ENCODE measurements at places on chromosomes 13 and 19. TPM values are rescaled to one million over a fixed set of nuclear protein-coding genes. Genes with fewer than 3 reads are reported as not detected.

RNF225 gene
- total RNA-seq, result 0.39 TPM

DNA sequence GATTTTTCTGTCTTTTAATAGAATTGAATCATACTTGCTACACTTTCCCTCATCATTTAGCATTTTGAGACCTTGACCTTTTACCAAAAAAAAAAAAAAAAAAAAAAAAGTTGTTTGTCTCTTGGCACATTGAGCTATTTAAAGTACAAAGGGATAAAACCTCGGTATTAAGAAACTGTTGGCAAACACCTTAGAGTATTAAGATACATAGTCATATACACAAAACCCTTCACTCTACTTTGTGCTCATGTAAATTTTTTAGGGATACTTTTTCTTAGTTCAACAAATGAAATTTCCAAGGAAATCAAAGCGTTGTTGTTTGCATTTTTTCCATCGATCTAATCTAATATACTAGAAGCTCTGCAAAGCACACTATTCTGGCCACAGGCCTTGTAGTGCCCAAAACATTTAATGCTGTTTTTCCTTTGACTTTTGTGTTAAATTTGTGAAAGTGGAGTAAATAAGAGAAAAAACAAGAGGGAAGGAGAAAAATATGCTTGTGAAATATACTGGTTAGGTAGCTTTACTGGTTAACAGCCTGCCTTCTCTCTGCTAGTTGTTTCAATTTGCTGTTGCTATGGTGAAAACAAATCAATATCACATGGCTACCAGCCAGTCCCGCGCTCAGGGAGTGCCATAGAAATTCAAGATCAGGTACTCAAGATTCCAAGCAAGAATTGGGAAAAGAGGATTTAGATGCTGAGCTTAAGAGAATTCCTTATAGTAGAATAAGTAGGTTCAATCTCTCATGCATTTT lies 2.6 kb downstream of the MBNL2 start:
- H3K27ac ChIP-seq, result peak overlapping the region; percentile 97
- peak overlapping the region; percentile 83 for H3K4me3 ChIP-seq
- peaks cover 4% of the 10 kb centered on the region for H3K36me3 ChIP-seq
- H3K27me3 ChIP-seq, result no peaks in the 10 kb centered on the region
- peak; percentile 60 for DNase-seq

UTP14C gene
- 11.6 TPM for total RNA-seq

- no peaks in the 10 kb centered on the region for H3K4me1 ChIP-seq
- no peak for DNase-seq
- H3K36me3 ChIP-seq, result no peaks in the 10 kb centered on the region
- peaks cover 2% of the 10 kb centered on the region for H3K27me3 ChIP-seq
- H3K4me3 ChIP-seq, result no peak overlapping the region
These were observed 868.0 kb downstream of the SLITRK6 start for GRCh38 chr13:84931264-84931663.

USHBP1 gene
- not detected for total RNA-seq

- H3K36me3 ChIP-seq, result no peaks in the 10 kb centered on the region
- H3K4me1 ChIP-seq, result no peaks in the 10 kb centered on the region
- DNase-seq, result no peak
- no peaks in the 10 kb centered on the region for H3K27me3 ChIP-seq
- H3K4me3 ChIP-seq, result no peak overlapping the region
These were observed 309.2 kb downstream of the FGF9 start for GRCh38 chr13:21980049-21980448.

DNA sequence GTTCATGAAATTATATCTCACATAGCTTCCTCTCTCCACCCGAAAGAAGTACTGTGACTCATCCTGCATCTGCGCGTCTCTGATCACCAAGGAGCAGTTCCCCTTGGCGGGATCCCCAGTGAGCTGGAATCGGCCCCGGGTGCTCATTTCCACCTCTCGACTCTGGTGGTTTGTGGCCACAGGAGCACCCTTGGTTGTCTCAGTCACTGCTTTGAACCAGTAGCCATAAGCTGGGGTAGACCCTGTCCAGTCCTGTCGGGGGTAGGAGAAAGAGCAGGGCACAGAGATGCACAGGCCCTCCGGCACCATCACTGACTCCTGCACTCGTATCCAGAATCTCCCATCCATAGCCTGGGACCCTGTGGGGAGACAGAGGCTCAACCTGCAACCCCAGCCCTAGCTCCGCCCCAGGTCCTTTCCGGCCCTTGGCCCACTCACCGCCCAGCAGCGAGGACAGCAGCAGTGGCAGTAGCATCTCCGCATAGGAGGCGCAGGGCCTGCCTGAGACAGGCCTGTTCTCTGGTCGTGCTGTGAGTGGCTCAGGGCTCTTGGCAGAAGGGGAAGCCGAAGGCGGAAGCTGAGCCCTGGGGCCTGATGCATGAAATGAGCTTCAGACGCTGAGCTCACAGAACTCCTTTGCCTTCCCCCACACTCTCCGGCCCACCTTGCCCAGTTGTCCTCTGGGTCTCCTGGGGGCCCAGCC lies at the start of gene SIGLEC10:
Gene SIGLEC10, minus strand, starts transcription at position 536 of the 703 bp plus-strand sequence. Its CDS starts 61 bp downstream, at position 475.
- H3K4me1 ChIP-seq, result peaks cover 5% of the 10 kb centered on the region
- H3K27me3 ChIP-seq, result peaks cover 13% of the 10 kb centered on the region
- no peaks in the 10 kb centered on the region for H3K36me3 ChIP-seq
- H3K27ac ChIP-seq, result peak within 1 kb of the TSS; percentile 74
- no peak for DNase-seq

GRCh38 chr19:32350471-32350865 lies 5.1 kb downstream of the ZNF507 start:
- no peak overlapping the region for H3K27ac ChIP-seq
- peaks cover 76% of the 10 kb centered on the region for H3K36me3 ChIP-seq
- H3K4me3 ChIP-seq, result no peak overlapping the region
- no peaks in the 10 kb centered on the region for H3K27me3 ChIP-seq
- peaks cover 31% of the 10 kb centered on the region for H3K4me1 ChIP-seq
- DNase-seq, result no peak

GRCh38 chr13:19769854-19770253 lies 12.9 kb downstream of the PSPC1 start:
- no peak overlapping the region for H3K4me3 ChIP-seq
- peaks cover 66% of the 10 kb centered on the region for H3K4me1 ChIP-seq
- DNase-seq, result no peak
- H3K27me3 ChIP-seq, result no peaks in the 10 kb centered on the region

DNA sequence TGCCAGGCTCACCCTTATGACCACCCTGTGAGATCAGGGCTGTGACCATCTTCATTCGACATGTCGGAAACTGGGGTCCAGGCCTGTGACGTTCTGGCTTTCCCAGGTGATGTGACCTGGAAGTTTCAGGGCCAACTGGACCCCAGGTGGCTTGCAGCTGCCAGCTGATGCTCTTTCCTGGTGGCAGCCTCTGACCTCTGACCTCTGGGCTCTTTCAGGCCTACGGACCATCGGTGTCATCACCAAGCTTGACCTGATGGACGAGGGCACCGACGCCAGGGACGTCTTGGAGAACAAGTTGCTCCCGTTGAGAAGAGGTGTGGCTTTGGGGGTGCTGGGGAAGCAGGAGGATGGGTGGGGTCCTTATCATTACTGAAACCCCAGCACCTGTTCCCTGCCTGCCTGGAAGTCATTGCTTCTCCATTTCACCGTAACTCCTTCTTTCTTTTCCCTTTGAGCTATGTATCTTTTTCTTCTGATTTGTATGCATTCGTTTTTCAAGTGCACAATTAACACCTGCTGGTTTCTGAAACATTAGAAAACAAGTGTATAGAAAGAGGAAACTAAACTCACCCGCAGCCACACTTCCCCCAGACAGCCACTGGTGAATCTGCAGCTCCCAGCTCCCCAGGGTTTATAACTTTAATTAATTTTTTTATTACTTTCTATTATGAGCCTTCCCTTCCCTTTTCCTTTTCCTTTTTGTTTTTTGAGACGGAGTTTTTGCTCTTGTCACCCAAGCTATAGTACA lies 58.9 kb downstream of the TMED1 start:
- H3K4me1 ChIP-seq, result peaks cover 47% of the 10 kb centered on the region
- peaks cover 87% of the 10 kb centered on the region for H3K36me3 ChIP-seq
- peak overlapping the region; percentile 70 for H3K27ac ChIP-seq

RUBCNL gene
- total RNA-seq, result 10.6 TPM

GRCh38 chr19:52248241-52248640 lies 21.1 kb upstream of the ZNF766 start:
- H3K36me3 ChIP-seq, result no peaks in the 10 kb centered on the region
- peak; percentile 37 for DNase-seq
- no peak overlapping the region for H3K27ac ChIP-seq
- no peak overlapping the region for H3K4me3 ChIP-seq
- no peaks in the 10 kb centered on the region for H3K4me1 ChIP-seq
- H3K27me3 ChIP-seq, result no peaks in the 10 kb centered on the region

GRCh38 chr13:72754111-72754510 lies 26.4 kb downstream of the BORA start:
- peaks cover 16% of the 10 kb centered on the region for H3K4me1 ChIP-seq
- peaks cover 23% of the 10 kb centered on the region for H3K36me3 ChIP-seq
- H3K27me3 ChIP-seq, result no peaks in the 10 kb centered on the region
- DNase-seq, result no peak

ZNF723 gene
- total RNA-seq, result not detected

FLT1 gene
- 1.3 TPM for total RNA-seq

ZNF491 gene
- 5.0 TPM for total RNA-seq

GRCh38 chr19:32687681-32688080 lies 3.9 kb upstream of the NUDT19 start:
- H3K27ac ChIP-seq, result no peak overlapping the region
- peaks cover 4% of the 10 kb centered on the region for H3K4me1 ChIP-seq
- no peaks in the 10 kb centered on the region for H3K27me3 ChIP-seq
- no peaks in the 10 kb centered on the region for H3K36me3 ChIP-seq

ALOX5AP gene
- total RNA-seq, result 16.3 TPM

TUBB4A gene
- 7.6 TPM for total RNA-seq

CEACAM3 gene
- total RNA-seq, result not detected

DNA sequence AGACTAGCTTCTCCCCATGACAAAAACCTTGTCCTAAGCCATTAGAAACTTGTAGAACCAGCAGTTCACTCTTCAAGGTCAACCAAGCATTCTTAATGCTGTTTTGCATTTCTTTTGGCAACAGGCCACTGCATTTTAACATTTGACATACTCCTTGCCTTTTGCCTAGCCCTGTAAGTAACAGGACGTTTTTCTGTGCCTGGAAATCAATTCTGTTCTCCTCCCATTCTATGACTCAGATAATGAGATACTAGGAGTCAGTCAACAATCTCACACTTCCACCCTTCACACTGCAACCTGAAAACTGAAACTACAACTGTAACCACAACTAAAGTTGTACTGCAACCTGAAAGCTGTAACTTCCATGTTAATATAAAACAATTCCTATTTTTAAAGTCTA lies 268.7 kb downstream of the MZT1 start:
- H3K27me3 ChIP-seq, result no peaks in the 10 kb centered on the region
- no peak overlapping the region for H3K4me3 ChIP-seq
- no peak for DNase-seq
- H3K4me1 ChIP-seq, result no peaks in the 10 kb centered on the region
- no peaks in the 10 kb centered on the region for H3K36me3 ChIP-seq
- H3K27ac ChIP-seq, result no peak overlapping the region

RGCC gene
- 122 TPM for total RNA-seq

DNA sequence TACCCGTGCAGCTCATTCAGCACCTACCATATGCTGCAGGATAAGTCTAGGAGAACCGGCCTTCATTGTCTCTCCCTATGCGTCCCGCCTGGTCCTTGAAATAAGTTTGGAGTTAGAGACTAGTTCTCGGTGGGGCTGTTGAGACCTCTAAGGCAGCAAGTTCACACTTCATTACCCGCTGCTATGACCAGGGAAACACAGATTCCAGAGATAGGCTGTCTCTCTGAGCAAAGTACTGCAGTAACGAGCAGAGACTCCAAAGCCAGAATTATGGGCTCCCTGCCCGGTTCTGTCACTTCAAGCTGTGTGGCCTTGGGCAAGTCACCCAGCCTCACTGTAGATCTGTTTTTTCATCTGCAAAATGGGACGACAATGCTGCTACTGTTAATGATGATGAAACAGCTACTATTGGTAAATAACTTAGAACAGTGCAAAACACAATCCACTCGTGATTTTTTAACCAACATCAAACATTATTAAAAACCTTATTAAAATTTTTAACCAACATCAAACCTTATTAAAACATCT lies 184.1 kb downstream of the USP12 start:
- DNase-seq, result no peak
- peaks cover 13% of the 10 kb centered on the region for H3K27me3 ChIP-seq

GRCh38 chr13:74226791-74227475 lies 92.7 kb upstream of the KLF12 start:
- no peak overlapping the region for H3K4me3 ChIP-seq
- no peaks in the 10 kb centered on the region for H3K36me3 ChIP-seq
- H3K4me1 ChIP-seq, result peaks cover 11% of the 10 kb centered on the region
- DNase-seq, result no peak
- no peak overlapping the region for H3K27ac ChIP-seq
- H3K27me3 ChIP-seq, result no peaks in the 10 kb centered on the region

DNA sequence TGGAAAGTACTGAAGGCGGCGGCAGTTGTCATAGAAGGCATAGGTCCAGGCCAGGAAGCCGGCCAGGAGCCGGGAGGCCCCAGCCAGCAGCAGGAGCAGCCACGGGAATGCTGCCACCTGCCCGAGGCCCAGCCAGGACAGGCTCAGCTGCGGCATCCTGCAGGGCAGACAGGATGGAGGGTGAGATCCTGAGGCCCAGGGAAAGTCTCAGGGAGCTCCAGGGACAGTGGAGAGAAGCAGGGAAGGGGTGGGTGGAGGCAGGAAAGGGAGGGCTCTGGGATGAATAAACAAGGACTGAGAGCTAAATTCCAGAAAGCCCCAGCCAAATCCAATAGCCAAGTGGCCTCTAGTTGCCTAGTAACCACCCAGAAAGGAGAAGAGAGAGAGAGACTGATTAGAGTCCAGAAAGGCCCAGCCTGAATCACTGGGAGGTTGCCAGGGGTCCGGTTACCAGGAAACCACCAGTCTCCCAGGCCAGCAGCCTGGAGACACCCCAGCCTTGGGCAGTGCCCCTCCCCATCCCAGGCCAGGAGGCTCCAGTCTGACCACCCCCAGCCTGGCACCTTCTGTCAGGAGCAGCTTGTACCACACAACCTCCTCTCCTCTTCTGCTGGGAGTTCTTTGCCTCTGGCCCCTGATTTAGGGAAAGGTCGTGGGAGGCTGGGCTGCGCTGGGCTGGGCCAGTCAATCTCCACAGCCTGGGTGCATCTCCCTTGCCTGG lies 7.5 kb upstream of the OR10H5 start:
- H3K36me3 ChIP-seq, result no peaks in the 10 kb centered on the region
- peaks cover 9% of the 10 kb centered on the region for H3K27me3 ChIP-seq

CD37 gene
- total RNA-seq, result 337 TPM

DNA sequence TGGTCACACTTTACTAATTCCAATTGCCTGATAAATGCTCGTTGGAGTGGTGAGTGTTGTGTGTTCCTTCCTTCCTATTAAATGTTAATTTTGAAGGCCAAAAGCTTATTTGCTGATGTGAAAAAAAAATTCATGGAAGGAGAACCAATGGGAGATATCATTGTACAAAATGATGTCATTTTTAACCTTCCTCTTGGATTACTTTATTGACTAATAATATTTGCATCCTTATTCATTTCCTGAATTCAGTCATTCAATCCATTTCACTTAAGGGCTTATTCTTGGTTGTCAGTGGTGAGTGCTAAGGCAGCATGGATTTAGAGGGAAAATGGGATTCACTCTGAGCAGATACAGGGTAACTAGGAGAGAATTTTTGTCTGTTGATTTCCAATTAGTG lies 216.0 kb upstream of the HTR2A start:
- no peak overlapping the region for H3K27ac ChIP-seq
- peaks cover 3% of the 10 kb centered on the region for H3K4me1 ChIP-seq
- peaks cover 2% of the 10 kb centered on the region for H3K27me3 ChIP-seq
- H3K36me3 ChIP-seq, result no peaks in the 10 kb centered on the region
- H3K4me3 ChIP-seq, result no peak overlapping the region
- DNase-seq, result no peak

GRCh38 chr13:100921139-100921538 lies 246.5 kb upstream of the TMTC4 start:
- H3K27ac ChIP-seq, result no peak overlapping the region
- no peak overlapping the region for H3K4me3 ChIP-seq
- DNase-seq, result no peak
- no peaks in the 10 kb centered on the region for H3K4me1 ChIP-seq
- peaks cover 5% of the 10 kb centered on the region for H3K27me3 ChIP-seq
- H3K36me3 ChIP-seq, result no peaks in the 10 kb centered on the region

ZNF888 gene
- total RNA-seq, result 10.5 TPM

PEAK3 gene
- total RNA-seq, result 0.23 TPM

Measured in naive thymus-derived CD8-positive, alpha-beta T cell (primary cell).